ENCODE measurements at places on chromosomes 6 and 20.

- no peak for DNase-seq
Measured at GRCh38 chr20:48630342-48631075, 197.3 kb downstream of the PREX1 start.

DNA sequence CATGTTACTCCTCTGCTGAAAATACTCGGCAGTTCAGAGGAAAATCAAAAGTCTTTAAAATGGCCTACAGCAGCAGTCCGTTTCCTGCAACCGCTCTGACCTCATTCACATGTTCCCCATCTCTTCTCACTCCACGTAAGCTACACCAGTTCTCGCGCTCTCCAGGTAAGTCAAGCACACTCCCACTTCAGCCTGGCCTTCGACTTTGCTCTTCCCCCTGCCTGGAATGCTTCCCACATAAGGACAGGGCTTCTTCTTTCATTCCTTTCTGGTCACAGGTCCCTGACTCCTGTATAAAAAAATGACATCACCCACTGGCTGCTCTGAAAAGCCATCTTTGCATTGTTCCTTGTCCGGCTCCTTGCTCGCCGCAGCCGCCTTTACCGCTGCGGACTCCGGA is 42.7 kb downstream of the MGME1 start:
- DNase-seq, result no peak

DNA sequence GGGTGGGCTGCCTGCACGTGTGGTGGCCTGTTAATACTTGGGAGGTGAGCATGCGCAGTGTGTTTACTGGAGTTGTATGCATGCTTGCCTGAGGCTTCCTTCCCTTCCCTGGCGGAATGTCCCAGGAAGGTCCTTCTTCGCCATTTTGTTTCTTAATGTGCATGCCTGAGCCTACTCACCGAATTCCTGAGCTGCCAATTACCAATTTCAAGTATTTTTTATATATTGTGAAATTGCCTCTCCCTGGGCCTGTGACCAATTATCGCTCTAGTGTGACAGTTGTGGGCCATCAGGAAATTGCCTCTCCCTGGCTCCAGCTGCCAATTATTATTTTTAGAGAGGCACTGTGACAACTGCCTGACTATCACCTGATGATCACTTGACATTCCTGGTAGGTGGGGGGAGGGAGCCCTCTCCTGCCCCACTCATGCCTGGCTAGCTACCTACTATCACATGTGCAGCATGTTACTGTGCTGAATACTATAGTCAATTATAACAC is 70.0 kb downstream of the FAM50B start:
- no peak for DNase-seq

DNA sequence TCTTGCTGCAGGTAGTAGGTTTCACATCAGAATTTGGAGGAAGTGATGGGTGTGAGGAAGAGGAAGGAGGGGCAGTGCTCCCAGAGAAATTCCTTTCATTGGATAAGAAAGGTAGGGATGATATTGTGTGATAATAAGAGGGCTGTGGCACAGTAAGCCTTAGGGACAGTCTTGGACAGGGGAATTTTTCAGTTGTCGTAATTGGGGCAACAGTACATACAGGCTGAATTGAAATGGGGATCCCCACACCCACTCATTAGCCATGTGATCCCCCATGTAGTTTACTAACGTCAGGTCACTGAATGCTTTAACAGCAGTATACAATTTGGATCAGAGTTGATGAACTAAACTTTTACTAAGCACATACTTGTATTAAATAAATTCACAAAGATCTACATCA is 79.4 kb downstream of the FOXO3 start:
- DNase-seq, result no peak

DNA sequence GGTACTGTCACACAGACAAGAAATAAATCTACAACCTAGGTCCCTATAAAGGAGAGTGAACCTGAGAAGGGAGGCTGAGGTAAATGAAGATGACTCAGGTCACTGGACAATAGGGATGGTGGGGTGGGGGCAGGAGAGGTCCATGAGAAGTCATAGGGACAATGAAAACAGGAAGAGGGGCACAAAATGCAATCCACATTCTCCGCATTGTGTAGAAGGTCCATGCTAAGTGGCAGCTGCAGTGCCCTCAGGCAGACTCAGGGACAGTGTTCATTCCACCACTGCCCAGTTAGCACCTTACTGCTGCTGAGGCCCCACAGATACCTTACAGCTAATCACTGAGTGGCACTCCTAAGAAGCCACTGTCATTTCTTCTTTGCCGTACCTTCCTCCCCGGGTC is 156.8 kb downstream of the RCAN2 start:
- DNase-seq, result no peak

DNA sequence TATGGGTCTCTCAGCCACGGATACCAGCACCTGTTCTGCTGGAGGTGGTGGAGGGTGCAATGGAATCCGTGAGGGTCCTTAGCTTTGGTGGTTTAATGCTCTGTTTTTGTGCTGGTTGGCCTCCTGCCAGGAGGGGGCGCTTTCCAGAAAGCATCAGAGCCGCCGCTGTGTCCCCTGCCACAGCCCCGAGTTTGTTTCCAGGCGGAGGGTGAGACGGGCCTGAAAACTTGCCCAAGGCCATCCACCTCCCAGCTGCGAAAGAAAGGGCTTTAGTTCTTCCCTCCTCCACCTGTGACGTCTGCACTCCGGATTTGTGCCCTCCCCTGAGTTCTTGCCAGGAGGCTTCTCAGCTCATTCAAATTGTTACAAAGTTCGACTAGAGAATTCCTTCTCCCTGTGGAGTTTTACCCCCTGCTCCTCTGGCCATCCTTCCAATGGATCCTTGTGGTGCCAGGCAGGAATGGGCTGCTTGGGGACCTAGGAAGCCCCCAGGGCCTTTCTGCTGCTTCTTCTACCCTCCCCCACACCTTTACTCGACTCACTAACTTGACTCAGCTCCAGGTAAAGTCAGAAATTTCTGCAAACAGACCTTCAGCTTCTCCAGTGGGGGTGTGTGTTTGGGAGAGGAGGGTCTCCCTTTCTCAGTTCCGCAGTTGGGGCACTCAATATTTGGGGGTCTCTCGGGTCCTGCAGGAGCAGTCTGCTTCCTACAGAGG is 873.7 kb downstream of the KIF16B start:
- peak; percentile 44 for DNase-seq

GRCh38 chr6:26249707-26249956 is 115.4 kb upstream of the BTN3A2 start:
- no peak for DNase-seq

- DNase-seq, result no peak
Measured at GRCh38 chr20:59144179-59144830, 19.3 kb upstream of the ZNF831 start.

DNA sequence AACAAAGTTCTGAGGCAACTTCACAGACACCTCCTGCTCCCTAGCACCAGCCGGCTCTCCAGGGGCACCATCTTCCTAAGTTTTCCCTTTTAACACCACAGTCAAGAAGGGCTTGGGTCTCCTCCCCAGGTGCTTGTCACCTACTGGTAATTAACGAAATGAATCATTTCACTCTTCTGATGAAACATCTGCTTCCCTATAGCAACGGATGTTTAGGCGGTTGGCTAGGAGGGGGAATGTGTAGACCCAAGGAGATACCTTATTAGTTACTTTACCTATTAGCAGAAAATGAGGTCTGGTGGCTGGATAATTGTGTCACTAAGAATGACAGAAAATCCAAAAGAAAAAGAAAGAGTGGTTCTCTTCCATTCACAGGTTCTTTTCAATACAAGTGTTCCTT is 46.3 kb upstream of the FABP7 start:
- DNase-seq, result no peak

GRCh38 chr20:14570811-14571210 is 233.4 kb upstream of the FLRT3 start:
- DNase-seq, result no peak

GRCh38 chr6:13877051-13877450 is 47.7 kb upstream of the RNF182 start:
- no peak for DNase-seq

DNA sequence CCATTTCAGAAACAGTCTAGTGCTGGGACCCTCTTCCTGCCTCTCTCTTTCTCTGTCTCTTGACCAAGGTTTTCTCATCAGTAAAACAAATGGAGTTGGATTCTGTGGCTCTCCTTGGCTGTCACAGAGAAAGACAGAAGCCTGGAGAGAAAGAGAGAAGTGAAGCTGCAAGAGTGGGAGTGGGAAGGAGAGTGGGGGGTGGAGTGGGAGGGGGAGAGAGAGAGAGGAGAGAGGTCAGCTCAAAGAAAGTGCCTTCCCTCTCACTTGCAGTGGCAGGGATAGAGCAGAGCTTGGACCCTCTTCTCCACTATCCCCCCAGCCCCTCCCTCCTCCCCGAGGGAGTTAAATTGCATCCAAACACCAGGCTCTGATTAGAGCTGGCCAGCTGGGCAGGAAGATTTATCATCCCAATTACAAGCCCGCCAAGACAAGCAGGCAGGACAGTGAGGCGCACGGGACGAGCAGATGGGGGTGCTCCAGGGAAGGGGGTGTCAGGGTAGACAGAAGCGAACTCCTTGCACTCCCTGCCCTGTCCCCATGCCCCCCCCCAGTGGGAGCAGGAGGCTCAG is 74.3 kb downstream of the CD40 start:
- DNase-seq, result no peak

DNA sequence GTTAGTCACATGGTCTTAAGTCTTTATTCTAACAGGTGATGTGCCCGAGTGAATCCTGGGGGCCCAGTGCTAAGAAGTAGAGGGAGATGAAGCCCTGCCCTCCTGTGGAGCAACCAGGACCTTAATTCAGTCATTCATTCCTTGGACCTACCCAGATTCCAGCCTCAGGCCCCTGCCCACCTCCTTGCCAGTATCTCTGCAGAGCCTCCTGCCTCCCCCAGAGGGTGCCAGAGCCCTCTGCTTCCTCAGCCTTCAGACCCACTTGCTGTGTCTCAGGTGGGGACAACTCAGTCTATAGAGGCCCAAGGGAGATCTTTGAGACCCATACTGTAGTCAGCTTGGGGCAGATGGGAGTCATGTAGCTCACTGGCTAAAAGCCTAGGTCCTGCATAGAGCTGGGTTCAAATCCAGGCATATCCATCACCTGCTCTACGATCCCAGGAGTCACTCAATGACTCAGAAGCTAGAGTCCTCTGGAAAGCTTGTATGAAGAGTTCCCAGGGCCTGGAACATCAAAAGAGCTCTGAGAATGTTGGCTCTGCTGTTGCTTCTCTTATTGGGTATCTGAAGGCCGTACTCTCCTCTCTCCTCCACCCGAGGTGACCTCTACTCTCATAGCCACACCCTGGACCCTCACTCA is 3.9 kb upstream of the SIGLEC1 start:
- no peak for DNase-seq

GRCh38 chr20:17609811-17610377 is 40.0 kb downstream of the DSTN start:
- DNase-seq, result no peak

DNA sequence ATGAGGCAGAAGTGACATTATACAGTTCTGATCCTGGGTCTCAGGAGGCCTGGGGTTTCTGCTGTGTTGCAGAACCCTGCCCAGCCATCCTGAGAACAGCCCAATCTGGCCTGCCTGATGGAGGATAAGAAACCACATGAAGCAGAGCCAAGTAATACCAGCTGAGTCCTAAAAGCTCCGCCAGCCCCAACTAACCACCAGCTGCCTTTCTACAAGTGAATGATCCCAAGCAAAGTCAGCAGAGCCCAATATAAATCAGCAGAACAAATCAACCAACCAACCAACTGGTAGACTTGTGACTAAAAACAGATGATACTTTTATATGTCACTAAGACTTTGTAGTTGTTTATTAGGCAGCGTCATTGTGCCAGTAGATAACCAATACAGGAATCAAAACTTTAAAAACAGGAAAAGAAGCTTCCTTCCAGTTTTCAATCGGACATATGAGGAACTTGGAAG is 52.1 kb downstream of the SNX5 start:
- DNase-seq, result no peak

DNA sequence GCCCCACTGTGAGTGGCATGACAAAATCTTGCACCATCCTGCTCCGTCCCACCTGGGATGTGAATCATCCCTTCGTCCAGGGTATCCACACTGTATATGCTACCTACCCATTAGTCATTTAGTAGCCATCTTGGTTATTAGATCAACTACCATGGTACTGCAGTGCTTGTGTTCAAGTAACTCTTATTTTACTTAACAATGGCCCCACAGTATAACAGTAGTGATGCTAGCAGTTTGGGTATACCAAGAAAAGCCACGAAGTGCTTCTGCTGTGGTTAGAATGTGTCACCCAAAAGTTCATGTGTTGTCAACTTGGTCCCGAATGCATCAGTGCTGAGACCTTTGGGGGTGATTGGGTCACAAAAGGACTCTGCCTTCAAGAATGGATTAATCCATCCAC is 11.7 kb downstream of the OSER1 start:
- no peak for DNase-seq

DNA sequence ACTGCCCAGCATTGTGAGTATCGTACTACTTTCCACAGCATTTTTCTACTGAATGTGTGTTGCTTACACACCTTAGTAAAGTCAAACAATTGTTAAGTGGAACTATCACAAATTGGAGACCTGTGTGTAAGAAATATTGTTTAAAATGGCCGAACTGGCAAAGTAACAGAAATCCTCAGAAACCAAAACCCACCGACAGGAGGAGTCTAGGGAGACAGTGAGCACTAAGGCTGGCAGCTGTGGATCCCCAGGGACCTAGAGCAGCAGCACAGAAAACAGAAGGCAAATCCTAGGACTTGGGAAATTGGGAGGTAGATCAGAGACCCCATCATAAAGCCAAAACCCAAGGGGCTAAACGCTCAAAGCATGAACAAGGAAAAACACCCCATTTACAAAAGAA is 69.9 kb downstream of the SESN1 start:
- no peak for DNase-seq

DNA sequence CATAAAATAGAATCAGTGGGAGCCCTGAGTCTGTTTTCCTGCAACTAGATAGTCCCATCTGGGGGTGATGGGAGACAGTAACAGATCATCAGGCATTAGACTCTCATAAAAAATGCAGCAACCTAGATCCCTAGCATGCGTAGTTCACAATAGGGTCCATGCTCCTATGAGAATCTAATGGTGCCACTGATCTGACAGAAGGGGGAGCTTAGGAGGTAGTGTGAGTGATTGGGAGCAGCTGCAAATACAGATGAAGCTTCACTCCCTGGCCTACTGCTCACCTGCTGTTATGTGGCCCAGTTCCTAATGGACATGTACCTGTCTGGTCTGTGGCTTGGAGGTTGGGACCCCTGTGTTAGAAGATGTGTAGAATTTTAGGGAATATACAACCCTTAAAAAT is 904.5 kb upstream of the EPHA7 start:
- no peak for DNase-seq

GRCh38 chr6:47290124-47290834 is 19.4 kb downstream of the TNFRSF21 start:
- DNase-seq, result no peak

DNA sequence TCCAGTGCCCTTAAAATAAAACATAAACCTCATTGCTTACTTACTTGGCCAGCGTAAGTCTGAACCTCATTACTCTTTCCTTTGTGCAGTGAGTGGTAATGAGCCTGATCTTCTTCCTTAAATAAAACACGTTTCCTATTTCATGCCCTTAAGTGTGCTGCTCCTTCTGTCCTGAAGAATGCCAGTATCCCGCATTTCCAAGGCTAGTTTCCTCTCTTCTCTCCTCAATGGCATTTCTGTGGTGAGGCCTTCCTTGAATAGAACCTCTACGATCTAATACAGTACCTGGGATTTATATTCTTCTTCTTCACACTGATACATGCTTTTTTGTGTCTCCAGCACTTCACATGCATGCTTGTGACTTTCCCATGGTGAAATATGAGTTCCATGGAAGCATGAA is 523.4 kb upstream of the CDH4 start:
- DNase-seq, result no peak
